ENCODE measurements at places on chromosomes 5 and 9. TPM values are rescaled to one million over a fixed set of nuclear protein-coding genes. Genes with fewer than 3 reads are reported as not detected.

Gene SLC46A2
- not detected for total RNA-seq

Gene PCDHB15
- not detected for total RNA-seq

Gene NKD2
- total RNA-seq = 1.5 TPM

Gene ASPN
- not detected for total RNA-seq

Gene ZNF366
- not detected for total RNA-seq

- no peak for DNase-seq
Observed at GRCh38 chr5:90191352-90192045, 218.1 kb downstream of the CETN3 start.

GRCh38 chr9:105475302-105475701, 27.5 kb downstream of the FSD1L start:
- DNase-seq = no peak

DNA sequence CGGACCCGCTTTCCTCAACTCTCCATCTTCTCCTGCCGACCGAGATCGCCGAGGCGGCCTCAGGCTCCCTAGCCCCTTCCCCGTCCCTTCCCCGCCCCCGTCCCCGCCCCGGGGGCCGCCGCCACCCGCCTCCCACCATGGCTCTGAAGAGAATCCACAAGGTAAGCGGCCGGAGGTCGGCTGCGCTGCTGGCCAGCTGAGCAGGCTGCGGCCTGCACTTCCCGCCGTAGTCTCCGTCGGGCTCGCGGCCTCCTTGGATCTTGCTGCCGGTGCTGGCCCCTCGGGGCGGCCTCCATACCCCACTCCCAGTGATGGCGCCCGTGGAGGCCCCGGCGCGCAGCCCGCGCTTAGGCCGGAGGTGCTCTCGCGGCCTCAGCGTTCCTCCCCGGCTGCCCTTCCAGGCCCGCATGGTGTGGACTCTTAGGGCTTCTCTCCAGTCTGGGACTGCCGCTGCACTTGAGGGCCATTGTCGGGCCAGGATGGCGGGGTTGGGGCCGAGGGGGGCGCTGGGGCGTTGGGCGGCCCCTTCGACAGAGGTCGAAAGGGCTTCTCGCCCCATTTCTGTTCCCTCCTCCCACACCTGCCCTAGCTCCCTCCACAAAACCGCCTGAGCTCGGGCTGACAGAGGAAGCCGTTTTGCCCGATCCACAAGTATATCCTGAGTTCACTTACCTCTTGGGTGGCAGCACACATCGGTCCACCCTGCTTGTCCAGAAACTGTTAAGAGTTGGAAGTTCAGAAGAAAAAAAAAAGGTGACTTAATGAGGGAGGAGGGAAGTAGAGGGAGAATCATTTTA, 714 bp downstream of the UBE2D2 start:
- DNase-seq = peak; percentile 63

DNA sequence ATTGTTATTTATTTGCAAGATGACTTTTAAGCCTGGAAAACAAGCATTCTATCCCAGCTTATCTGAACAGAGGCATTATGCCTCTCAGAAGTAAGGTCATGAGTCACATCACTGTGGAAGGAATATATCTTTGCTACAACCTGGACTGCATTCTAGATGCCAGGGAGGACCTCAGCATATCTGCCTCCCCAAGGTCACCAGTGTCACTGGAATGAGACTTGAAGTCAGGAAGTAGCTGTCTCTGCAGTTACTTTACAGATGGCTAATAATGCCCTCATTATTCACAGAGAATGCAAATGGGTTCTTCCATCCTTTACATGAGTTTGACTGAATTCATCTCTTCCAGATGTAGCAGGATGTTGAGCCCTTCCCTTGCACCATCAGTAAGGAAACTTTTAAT, 4.4 kb upstream of the FAM13B start:
- no peak for DNase-seq

- DNase-seq = no peak
Observed at GRCh38 chr9:107486674-107487520, 2.7 kb downstream of the KLF4 start.

- no peak for DNase-seq
Observed at GRCh38 chr9:6502399-6502798, 89.4 kb downstream of the UHRF2 start.

DNA sequence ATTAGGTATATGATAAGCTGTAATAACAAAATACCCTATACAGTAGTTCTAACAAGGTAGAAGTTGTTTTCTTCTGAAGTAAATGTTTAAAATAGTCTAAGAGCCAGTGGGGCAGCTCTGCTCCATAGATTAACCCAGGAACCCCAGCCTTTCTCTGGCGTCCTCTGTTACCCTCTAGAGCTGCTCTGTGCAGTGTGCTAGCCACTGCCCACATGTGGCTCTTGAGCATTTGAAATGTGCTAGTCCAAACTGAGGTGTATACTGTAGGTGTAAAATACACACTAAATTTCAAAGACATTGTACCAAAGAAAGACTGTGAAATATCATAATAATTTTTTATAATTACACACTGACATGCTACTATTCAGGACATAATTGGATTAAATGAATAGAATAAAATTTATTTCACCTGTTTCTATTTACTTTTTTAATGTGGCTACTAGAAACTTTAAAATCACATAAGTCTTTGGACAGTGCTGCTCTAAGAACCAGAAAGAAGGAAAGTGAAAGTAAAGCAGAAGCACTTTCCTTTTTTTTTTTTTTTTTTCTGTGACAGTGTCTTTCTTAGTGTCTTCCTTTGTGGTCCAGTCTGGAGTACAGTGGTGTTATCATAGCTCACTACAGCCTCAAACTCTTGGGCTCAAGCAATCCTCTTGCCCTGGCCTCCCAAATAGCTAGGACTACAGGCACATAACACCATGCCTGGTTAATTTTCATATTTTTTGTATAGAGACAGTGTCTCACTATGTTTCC, 39.3 kb downstream of the RAI14 start:
- DNase-seq = no peak

- no peak for DNase-seq
Observed at GRCh38 chr5:55004729-55005128, 19.3 kb upstream of the GZMK start.

DNA sequence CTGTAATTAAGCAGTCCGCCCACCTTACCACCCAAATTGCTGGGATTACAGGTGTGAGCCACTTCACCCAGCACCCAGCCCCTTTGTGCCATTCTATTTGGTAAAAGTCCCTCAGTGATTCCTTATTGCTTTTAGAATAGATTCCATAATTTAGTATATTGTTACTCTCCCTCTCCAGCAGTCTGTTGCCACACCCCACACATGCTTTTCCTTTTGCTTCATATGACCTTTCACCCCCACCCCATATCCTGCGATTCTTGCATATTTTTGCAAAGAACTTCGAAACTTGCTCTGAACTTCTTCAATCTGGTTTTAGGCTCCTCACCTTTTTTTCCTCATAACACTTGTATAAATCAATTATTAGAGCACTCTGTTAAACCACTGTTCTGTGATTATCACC, 100.2 kb downstream of the MTREX start:
- no peak for DNase-seq

DNA sequence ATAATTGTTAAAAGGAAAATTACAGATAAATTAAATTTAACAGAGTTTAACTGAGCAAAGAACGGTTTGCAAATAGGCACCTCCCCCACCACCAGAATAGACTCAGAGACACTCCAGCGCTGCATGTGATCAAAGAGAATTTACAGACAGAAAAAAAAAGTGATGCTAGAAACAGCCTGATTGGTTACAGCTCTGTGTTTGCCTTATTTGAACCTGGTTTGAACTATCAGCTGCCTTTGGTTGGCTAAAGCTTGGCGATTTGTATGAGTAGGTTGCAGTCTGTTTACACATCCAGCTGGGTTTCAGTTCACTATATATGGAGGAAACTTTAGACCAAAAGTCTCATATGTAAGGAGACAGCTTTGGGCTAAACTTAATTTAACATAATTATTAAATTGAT, 249.1 kb downstream of the ENC1 start:
- DNase-seq = no peak
